ENCODE measurements at places on chromosomes 5 and 9.

DNA sequence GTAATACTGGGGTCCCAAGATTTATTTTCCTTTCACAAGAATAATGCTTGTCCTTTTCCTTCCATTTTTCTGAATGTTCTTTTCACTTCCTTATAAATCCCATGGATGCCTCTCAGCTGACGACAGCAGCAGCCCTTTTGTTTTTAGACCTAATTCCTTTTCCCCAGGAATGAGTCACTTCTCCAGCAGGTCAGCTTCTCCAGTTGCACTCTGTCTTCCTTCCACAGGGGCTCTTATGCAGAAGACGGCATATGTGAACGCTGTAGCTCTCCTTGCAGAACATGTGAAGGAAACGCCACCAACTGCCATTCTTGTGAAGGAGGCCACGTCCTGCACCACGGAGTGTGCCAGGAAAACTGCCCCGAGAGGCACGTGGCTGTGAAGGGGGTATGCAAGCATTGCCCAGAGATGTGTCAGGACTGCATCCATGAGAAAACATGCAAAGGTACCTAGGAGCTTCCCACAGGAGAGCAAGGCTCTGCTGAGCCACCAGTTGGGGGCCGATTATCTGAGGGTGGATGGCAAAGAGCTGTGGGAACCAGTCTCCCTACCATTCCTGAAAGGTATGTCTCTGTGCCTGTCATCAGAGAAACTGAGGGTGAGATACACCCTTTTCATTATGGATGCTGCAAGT, 72.9 kb downstream of the RFK start:
- no peak for DNase-seq

- no peak for DNase-seq
These were observed 151.7 kb downstream of the TTC39B start for GRCh38 chr9:15155323-15155722.

- DNase-seq: no peak
These were observed 171.4 kb downstream of the RAPGEF6 start for GRCh38 chr5:131463656-131464055.

GRCh38 chr9:120385606-120386389, 194.2 kb downstream of the CDK5RAP2 start:
- DNase-seq: no peak

GRCh38 chr5:170056561-170057267, 49.0 kb upstream of the FOXI1 start:
- DNase-seq: no peak

- no peak for DNase-seq
These were observed 780.1 kb upstream of the DMAC1 start for GRCh38 chr9:8579661-8580060.

- DNase-seq: no peak
These were observed 452.1 kb upstream of the MPDZ start for GRCh38 chr9:13731637-13732036.

- DNase-seq: peak; percentile 55
These were observed 349.9 kb downstream of the PIK3R1 start for GRCh38 chr5:68565427-68565826.

DNA sequence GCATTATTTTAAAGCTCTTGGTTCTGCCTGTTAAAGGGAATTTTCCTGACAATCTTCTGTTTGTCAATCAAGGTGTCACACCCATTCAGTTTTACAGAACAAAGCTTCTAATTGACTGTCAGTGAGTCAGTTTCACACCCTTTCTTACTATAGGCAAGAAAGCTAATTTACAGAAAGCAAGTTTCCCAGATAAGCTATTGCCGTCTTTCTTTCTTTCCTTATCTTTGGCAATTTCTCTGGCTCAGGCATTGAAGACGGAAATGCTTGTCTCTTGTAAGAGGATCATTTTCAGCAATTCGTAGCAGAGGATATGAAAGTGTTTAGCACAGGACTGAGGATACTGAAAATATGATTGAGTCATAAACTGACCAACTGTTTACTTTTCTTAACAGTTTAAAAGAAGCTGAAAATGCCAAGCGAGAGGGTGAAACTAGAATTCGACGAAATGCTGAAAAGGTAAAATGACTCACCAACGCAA, 27.0 kb downstream of the SPINK5 start:
- no peak for DNase-seq

- no peak for DNase-seq
These were observed 1173.7 kb upstream of the SEMA6A start for GRCh38 chr5:117748336-117748735.

- DNase-seq: no peak
These were observed 134.3 kb upstream of the CLINT1 start for GRCh38 chr5:157993201-157993600.

- DNase-seq: no peak
These were observed 20.1 kb downstream of the DIAPH1 start for GRCh38 chr5:141598391-141599345.

DNA sequence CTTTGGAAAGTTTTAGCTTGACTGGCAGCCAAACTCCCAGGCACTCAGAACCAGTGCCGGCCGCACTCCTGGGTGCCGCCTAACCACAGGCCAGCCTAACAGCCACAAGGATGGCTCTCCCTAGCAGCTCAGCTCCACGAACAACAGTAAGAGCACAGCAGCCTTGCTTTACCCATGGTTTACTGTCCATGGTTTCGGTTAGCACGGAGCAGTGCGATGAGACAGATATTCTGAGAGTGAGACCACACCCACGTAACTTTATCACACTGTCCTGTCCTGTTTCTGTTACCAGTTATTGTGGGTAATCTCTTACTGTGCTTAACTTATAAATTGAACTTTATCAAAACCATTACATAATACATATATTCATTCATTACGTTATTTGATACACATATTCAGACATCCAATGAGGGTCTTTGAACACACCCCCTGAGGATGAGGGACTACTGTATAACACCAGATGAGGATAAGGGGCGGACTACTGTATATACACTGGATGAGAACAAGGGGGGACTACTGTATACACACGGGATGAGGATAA, 12.4 kb downstream of the CLPTM1L start:
- DNase-seq: no peak

DNA sequence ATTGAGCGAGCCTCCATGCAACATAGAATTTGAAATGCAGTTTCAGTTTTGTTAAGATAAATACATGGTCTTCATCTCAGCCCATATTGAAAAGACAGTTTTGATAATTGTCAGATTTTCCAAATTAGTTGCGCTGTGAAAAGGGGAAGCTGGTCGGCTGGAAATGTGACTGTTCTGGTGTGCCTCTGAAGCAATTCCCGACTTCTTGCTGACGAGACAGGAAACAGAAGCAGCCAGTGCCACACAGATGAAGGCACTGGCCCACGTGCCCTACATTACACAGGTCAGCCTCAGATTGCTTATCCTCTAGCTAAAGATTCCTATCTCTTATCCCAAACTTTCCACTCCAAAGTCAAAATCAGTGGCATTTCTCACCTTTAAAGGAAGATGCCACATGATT, 214.1 kb upstream of the TLE4 start:
- DNase-seq: no peak
